Naive thymus-derived CD8-positive, alpha-beta T cell (primary cell): ENCODE measurements at places on chromosomes 1 and 21. TPM values are rescaled to one million over a fixed set of nuclear protein-coding genes. Genes with fewer than 3 reads are reported as not detected.

The TMIGD3 gene
- total RNA-seq, result not detected

The LRRN2 gene
- total RNA-seq, result not detected

The XCL2 gene
- total RNA-seq, result not detected

The OR6N1 gene
- not detected for total RNA-seq

The ECM1 gene
- 1.6 TPM for total RNA-seq

The SPTA1 gene
- total RNA-seq, result not detected

DNA sequence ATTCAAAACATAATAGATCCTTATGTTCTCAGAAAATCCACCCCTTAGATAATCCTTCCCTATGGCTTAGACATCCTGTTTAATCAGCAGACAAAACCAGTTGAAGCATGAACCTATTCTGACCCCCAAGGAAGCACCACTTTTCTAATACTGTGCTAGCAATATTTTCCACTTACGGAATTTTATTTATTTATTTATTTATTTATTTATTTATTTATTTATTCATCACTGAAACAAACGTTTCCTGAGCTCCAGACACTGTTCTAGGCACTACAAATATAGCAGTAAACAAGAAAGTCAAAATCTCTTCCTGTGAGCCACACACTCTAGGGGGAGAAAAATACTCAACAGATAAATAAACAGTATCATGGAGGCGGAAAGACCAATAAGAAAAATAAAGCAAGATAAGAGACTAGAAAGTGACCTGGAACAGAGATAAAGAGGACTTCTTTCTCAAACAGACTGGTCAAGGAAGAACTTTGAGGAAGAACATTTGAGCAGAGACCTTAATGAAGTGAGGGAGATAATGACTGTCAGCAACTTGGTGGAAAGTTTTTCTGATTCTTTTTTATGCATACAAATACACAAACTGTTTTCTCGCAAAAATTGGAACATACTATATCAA, 145.5 kb upstream of the POGK start:
- DNase-seq, result no peak

DNA sequence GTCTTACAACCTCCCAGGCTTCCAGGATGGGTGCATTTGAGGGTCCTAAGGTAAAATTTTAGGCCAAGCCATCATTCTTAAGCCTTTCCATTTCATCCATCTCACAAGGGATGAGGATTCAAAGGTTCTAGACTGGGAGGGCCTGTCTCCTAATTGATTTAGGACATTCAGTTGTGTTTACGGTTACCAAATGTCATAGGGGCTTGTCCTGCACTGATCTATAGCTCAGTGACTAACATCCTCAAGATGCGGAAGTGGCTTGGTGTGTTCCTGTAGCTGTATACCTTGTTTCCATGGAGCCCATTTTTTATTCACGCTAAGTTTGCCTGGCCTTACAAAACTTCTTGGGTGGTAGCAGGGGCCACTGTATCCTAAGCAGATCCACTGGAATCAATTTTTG, 52.8 kb downstream of the DUSP10 start:
- peak; percentile 12 for DNase-seq

GRCh38 chr21:24260751-24261150, 1346.5 kb downstream of the MRPL39 start:
- no peak for DNase-seq

- DNase-seq, result no peak
Observed at GRCh38 chr1:1244192-1244811, 2.2 kb downstream of the C1QTNF12 start.

DNA sequence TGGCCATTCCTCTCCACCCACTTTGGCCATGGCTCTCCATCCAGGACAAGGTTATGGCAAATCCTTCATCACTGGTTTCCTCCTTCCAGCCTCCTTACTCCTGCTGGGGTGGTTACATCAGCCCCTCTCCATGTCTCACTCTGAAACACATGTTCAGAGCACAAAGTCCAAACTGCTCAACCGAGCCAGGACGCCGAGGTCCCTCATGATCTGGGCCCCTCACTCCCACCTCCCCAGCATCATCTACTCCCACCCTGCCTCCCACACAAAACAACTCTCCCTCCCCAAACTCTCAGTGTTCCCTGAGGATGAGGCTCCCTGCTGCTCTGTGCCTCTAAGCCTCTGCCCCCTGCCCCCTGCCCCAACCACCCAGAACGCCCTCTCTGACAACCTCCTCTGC, 33.3 kb upstream of the ZBTB40 start:
- no peak for DNase-seq

GRCh38 chr1:238143038-238143437, 252.3 kb upstream of the ZP4 start:
- no peak for DNase-seq

- DNase-seq, result no peak
Observed at GRCh38 chr1:116131866-116132605, 20.8 kb downstream of the MAB21L3 start.
